ENCODE measurements at places on chromosomes 12 and 14. TPM values are rescaled to one million over a fixed set of nuclear protein-coding genes. Genes with fewer than 3 reads are reported as not detected.

- DNase-seq, result no peak
Measured at GRCh38 chr14:99725774-99726537, 41.9 kb downstream of the CYP46A1 start.

GRCh38 chr14:104866451-104867370 is 1.6 kb downstream of the CEP170B start:
- peak; percentile 41 for DNase-seq

- DNase-seq, result no peak
Measured at GRCh38 chr12:48030173-48030650, 25.9 kb upstream of the COL2A1 start.

DNA sequence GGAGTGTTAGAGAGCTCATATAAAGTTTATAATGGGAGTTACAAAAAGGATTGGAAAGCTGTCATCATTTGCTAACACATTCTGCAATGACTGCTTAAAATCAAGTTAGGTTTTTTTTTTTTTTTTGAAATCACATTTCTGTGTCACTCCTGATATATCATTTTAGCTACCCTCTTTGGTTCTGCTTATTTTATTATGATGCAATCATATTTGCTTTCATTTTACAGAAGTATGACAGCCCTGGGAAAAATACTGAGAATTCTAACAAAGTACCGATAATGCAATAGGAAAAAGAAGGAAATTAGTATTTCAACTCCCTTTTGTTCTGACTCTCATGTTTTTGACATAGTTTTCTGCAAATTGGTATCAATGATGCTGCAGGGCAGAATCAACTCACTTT is 71.6 kb upstream of the MDGA2 start:
- no peak for DNase-seq

- no peak for DNase-seq
Measured at GRCh38 chr12:7210642-7211151, 21.2 kb downstream of the PEX5 start.

DNA sequence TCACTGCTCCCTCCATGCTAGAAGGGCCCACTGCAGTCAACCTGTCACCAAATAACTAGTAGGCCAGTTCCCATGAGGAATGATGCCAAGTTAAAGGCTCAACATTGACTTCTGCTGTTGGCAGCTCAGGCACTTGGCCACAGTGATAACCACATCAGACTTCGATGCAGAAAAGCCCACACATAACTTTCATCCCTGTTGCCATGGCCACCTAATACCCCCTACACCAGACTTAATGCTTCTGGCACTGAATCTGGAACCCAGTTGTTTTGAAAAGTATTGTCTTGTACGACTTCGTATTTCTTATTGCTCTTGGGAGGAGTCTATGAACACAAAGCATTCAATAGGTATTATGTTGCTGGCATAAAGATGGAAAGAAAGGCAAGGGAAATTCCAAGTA is 44.3 kb upstream of the HELB start:
- DNase-seq, result no peak

DNA sequence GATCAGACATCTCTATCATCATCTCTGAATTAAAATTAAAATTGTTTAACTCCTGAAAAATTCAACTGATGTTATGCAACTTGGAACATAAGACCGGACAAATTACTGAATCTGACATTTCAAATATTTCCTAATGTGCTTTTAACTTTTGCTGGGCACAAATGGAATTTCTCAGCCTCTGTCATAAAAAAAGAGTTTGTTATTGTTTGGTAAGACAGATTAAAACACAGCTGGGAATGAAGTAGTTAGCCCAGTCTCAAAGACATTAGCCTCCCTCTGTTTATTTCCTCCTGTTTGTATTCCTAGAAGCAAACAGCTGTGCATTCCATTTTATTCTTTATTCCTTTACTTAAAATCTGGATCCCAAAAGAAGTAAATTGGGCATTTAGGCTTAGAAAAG is 29.4 kb downstream of the PLEKHA5 start:
- no peak for DNase-seq

DNA sequence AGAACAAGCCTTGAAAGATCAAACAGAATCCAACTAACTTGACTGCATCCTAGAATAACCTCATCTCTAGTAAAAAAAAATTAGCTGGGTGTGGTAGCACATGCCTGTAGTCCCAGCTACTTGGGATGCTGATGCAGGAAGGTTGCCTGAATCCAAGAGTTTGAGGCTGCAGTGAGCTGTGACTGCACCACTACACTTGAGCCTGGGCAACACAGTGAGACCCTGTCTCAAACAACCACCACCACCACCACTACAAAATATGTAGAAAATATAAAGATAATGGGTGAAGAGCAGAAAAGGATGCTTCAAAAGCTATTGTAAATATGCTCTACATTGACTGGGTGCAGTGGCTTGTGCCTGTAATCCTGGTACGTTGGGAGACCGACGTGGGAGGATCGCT is 27.3 kb downstream of the SUPT16H start:
- DNase-seq, result no peak

DNA sequence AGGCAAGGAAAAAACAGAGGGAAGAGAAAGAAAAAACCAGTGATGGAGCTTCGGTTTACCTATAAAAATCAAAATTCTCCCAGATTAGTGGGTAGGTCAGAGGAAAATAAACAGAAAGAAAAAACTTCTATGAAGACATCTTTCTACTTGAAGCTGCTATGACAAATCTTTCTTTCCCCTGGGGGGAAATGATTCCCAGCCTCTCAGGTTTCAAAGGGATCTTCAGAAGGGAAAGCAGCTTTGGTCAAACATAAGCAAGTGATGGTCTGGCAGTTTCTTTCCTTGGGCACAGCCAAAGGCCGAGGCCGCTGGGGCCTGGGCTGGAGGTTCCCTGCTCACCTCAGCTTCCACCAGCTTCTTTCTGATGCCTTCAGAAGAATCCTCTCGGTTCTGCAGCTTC is 104.5 kb downstream of the PRKAB1 start:
- DNase-seq, result no peak

DNA sequence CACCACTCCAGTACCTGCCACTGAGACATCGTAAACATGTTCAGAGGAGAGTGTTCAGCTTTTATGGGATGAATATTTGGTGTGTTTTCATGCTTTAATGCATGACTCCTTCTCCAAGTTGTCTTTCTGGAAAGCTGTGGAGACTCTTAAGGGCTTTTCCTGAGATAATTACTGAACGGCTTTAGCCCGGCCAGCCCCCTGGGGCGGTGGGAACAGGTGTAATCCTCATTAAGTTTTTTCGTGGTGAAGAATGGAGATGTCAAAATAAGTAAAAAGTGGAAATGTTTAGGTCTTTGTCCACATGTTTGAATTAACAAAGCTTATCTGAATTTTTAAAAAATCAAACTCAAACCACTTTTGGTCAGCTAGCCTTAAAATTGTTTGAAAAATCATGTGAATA is 1.5 kb downstream of the SYNE2 start:
- DNase-seq, result no peak

GRCh38 chr12:13183620-13184019 is 12.9 kb upstream of the EMP1 start:
- no peak for DNase-seq

DNA sequence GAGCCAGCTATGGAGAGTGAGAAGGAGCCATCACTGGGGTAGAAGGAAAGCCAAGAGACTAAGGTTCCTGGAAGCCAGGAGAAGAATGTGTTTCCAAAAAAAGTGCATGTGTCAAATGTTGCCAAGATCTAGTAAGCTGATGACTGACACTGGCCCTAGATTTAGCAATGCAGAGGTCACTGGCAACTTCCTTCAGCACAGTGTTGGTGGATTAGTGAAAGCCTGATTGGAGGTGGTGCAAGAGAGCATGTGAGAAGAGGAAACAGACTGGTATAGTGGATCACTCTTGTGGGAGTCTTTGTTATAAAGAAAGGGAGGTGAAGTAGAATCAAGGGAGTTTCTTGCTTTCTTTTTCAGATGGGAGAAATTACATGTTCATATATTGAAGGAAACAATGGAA is 34.1 kb upstream of the CHGA start:
- no peak for DNase-seq

DNA sequence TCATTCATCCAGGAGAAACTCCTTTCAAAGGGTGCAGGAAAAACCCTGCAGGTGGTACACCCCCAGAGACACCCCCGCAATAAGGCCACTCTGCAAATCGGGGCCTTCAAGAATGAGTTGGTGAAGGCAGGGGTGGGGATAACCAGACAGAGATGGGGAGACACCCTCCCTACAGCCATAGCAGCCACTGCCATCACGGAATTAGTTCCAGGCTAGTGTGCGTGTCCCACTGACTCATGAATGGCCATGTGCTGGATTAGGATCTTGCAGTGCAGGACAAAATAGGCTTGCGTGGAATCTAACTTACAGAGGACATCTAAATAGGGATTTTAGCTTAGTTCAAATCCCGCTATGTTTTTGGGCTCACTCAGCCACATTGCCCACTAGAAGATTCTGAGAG is 37.8 kb downstream of the SPRING1 start:
- no peak for DNase-seq

DNA sequence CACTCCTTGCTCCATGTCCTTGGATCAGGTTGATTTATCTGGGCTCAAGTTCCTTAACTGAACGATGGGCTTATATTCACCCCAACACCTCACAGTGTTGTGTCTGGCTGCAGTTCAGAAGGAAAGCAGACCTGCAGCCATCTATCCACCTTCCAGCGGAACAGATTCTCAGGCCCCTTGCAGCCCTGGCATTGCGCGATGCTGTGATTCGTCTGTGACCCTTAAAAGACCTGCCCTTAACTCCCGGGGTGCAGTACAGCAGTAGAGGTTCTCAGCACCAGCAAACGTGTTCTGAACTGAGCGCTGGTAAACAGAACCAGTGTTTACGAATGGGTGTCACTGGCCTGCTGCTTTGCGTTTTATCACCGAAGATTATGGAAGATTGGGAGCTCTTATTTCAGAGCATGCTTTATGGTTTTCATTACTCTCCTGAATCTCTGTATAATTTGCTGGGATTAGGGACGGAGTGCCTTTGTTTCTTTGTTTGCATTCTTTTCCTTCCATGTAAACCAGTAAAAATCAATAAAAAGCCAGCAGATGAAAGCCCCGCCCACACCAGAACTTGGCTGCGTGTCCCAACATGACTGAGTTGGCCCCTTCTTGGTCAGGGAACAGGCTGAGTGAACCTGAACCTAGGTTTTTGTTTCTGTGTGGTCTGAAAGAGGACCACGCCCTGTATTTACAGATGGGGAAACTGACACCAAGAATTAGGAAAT is 286.7 kb upstream of the CRY1 start:
- DNase-seq, result no peak

GRCh38 chr12:131950182-131950913 is 606 bp downstream of the EP400 start:
- peak; percentile 79 for DNase-seq

DNA sequence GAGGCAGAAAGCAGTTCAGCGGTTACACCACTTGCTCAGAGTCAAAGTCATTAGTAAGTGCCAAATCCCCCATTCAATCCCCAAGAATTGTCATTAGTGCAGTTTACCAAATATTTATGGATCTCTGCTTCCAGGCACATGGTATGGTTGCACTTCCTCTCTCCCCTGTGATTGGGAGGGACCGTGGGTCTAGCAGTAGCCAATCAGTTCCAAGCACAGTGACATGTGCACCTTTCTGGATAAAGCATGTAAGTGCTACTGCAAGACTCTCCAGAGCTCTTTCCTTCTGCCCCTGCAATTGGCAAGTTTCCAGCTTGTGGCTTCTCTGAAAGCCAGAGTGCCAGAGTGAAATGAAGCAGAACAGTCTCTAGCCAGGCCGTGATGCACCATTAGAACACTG is 85.3 kb upstream of the FLRT2 start:
- DNase-seq, result no peak

GRCh38 chr14:43539210-43539609 is 967.9 kb downstream of the FSCB start:
- DNase-seq, result no peak

DNA sequence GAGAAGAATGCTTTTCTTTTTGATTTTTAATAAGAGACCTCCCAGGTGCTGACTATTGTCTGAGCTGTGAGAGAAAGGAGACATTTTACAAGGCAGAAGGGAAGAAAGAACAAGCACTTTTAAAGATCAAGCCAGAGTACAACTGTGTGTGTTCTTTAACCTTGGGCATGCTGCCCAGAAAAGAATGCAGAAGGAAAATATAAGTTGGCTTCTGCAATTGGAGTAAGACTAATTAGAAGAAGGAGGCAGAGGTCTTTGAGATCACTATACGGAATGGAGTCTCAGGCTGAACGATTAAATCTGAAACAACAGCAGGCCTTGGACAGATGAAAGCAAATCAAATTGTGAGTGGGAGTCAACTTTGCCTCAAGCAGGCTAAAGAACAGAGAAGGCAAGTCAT is 230.5 kb downstream of the ATP23 start:
- DNase-seq, result no peak

- no peak for DNase-seq
Measured at GRCh38 chr12:107163413-107163812, 70.1 kb upstream of the CRY1 start.

DNA sequence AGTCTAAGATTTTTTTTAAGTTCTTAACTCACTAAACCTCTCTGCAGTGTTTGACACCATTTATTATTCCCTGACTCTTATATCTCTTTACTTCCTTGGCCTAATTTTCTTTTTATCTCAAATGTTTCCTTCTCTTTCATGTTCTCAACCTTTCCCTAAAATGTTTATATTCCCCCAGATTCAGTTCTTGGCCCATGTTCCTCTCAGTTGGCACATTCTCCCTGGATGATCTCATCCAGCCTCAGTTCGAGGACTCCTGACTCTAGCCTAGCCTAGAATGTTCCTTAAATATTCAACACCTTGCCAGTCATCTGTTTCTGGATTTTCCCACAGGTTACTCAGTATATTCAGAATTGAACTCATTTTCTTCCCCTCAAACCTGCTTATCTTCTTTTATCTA is 81.3 kb downstream of the SCN8A start:
- no peak for DNase-seq

GRCh38 chr12:27002141-27002540 is 12.0 kb downstream of the TM7SF3 start:
- DNase-seq, result no peak

DNA sequence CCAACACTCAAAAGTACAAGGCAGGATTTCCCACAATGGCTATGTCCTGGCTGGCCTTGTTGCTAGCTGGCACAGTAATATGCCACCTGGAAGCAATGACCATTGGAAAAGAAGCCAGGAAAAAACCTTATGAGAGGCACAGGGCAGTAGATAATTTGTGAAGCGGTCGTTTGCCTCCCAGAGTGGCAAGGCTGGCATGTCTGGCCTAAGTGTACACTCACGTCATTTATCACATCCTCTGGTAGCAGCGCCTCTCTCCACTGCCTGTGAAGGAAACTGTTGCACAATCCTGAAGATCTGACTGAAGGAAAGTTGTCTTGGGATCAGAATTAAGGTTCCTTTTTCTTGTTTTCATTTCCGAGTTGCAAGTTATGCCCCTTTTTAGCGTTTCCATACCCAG is 408.5 kb downstream of the ZFP36L1 start:
- peak; percentile 51 for DNase-seq

GRCh38 chr14:22502007-22502406 is 87.0 kb downstream of the DAD1 start:
- DNase-seq, result peak; percentile 85

The SPTB gene
- 79.4 TPM for total RNA-seq

The AVPR1A gene
- total RNA-seq, result 0.26 TPM

The OAS1 gene
- 5.2 TPM for total RNA-seq

The MUCL1 gene
- not detected for total RNA-seq

The LALBA gene
- not detected for total RNA-seq

The SLC22A17 gene
- total RNA-seq, result 61.2 TPM

The HCAR3 gene
- not detected for total RNA-seq

The GARIN6 gene
- not detected for total RNA-seq

The ST8SIA1 gene
- 9.6 TPM for total RNA-seq

The NKX2-1 gene
- 0.25 TPM for total RNA-seq

The NEMP1 gene
- total RNA-seq, result 4.4 TPM

The HOXC4 gene
- 0.33 TPM for total RNA-seq

The TAS2R50 gene
- 1.1 TPM for total RNA-seq

The TSPAN19 gene
- total RNA-seq, result 0.85 TPM

The TAS2R10 gene
- total RNA-seq, result 0.56 TPM

The TEX52 gene
- total RNA-seq, result not detected

The BCL2L14 gene
- not detected for total RNA-seq

The IGF1 gene
- total RNA-seq, result 4.7 TPM
